ENCODE measurements at places on chromosomes 4 and X.

GRCh38 chrX:151488677-151489076, 74.8 kb upstream of the PASD1 start:
- peak; percentile 74 for DNase-seq

GRCh38 chrX:56986138-56986537, 9.2 kb downstream of the SPIN3 start:
- DNase-seq: no peak

DNA sequence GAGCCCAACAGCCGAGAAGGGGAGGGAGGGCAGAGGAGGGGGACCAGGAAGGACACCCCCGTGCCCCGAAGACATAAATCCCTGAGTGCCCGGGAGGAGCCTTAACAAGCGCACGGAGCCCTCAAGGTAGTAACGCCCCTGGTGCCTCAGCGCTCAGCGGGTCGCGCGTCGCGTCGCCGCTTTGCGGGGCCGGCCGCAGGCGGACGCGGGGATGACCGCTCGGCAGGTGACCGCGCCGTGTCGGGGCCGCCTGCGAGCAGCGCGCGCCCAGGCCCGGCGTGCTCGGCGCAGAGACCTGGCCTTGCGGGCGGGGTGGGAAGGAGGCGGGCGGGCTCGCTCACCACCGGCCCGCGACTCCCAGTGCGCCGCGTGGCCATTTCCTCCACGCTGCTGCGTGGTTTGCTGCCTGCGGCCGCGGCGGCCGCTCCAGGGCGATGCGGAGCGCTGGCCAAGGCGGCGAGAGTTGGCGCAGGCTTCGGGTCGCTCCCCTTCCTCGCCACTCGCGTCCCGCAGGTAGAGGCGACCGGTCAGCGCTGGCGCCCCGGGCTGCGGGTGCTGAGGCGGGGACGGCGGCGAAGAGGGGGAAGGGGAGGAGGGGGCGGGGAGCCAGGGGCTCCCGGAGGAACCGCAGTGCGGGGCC, 632 bp downstream of the CCSER1 start:
- no peak for DNase-seq

DNA sequence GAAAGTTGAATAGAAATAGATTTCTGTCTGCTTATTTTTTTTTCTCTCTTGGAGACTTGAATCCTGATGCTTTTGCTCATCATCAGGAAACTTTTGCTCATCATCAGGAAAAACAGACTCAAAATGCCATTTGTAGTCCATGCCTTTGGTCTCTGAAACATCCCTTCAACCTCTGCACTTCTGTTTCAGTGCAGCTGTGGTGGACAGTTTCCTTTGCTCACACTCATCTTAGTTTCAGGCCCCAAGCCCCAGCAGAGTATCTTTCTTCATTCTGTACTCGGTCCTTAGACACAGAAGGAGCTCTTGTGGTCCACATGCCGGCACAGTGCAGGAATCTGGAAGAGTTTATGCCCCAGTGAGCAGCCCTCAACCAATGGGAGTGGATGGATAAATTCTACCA, 337.9 kb downstream of the PPP3CA start:
- DNase-seq: no peak

DNA sequence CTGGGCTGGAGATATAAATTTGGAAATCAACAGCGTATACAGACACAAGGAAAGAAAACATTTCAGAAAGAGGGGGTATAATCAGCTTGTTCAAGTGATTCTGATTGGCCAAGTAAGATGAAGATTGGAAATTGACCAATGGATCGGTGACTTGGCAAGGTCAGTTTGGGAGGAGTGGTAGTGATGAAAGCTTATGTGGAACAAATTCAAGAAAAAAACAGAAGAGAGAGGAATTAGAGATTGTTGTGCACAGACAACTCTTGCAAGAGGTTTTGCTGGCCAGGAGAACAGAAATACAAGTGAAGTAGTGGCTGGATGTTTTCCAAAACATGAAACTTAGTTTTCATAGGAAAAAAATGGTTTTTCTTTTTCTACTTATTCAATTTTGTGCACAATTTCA, 16.3 kb downstream of the CD38 start:
- DNase-seq: peak; percentile 4

DNA sequence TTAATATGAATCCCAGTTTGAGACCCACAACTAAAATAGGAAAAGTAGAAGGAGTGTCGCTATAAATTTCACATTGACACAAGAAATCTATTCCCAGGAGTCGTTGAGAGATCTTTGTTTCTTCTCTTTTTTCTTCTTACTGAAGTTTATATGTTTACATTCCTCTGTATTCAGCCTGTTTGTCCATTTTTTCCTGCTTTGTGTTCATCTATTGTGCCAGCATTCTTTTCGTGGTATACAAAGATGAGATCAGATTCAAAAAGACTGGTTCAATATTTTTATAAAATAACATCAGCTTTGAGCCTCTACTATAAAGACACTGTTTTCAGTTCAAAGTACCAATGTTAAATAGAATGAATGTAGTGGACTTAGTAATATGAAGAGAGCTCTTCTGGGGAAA, 95.4 kb upstream of the MYOZ2 start:
- no peak for DNase-seq

GRCh38 chr4:183971929-183972490, 66.9 kb downstream of the STOX2 start:
- DNase-seq: no peak

- DNase-seq: no peak
Observed at GRCh38 chr4:168740691-168741090, 243.8 kb downstream of the PALLD start.

DNA sequence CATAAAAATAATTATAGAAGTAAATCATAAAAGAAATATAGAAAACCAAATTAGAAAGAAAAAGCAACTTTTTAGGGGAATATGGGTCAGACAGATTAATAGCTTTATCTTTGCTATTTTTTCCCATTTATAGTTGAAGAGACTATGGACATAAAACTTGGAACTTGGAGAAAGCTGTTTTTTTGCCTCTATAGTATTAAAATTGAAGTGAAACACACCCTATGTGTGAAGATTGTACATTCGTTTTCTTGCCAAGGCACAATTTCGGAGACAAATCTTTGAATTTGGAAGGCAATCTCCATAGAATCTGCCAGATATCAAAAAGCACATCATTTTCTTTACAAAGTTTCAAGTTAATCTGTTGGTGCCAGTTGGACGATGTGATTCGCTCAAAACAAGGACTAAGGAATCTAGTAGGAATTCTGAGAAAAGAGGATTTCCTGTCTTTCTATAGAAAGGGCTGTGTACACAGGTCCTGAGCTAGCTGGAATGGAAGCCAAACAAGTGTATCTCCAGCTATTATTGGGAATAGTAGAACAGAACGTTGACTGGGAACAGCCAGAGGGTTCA, 156.3 kb downstream of the SLC7A11 start:
- DNase-seq: no peak

- no peak for DNase-seq
Observed at GRCh38 chr4:22201256-22201655, 252.7 kb upstream of the KCNIP4 start.

DNA sequence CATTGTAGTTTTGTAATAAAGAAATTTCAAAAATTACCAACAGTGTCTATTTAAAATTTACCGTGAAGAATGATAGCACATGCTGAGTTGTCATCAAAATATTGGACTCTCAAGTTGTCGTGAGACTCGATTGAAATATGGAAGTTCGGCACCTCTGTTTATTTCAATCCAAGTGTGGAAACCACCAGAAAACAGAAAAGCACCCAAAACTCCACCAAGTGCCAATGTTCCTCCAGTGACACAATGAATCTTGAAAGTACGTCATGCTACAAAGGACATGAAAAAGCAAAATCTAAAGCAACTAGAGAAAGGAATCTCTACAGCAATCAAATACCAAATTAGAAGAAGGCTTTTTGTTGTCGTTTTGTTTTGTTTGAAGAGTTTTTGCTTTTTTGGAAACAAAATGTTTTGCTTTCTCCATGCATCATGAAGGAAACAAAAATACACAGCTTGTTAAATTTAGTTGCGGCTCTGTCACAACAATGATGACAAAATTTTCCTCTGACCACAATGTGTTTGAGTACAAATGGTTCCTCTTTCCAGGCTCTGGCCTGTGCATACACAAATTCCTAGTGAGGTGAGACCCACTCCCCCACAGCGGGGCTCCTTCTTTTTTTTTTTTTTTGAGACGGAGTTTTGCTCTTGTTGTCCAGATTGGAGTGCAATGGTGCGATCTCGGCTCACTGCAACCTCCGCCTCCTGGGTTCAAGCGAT, 9.6 kb upstream of the IL13RA1 start:
- DNase-seq: no peak

DNA sequence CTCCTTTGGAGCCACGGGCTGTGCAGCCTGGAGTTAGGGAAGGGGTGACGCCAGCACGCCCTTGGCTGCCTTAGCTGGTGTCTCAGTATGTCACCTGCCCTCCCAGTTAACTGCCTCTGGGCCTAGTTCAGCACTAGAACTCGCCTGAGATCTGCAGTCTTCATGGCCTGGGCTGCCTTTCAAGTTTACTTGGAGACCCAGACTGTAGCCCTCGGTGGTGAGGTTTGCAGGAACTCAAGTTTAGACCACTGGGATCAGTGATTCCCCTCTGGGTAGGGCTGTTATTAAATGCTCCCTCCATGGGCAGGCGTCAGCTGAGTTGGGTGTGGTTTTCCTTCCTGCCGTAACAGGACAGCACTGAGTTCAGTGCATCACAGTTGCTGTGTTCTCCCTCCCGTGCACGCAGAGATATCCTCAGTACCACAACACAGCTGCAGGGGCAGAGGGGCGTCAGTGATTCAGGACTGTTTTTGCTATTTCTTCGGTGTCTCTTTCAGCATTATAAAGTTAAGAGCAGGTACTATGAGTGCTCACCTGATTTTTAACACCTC, 30.5 kb downstream of the PLAC8 start:
- no peak for DNase-seq

- peak; percentile 59 for DNase-seq
Observed at GRCh38 chr4:17324386-17324830, 187.5 kb downstream of the QDPR start.

GRCh38 chr4:86497980-86498862, 95.9 kb upstream of the PTPN13 start:
- DNase-seq: peak; percentile 87

- no peak for DNase-seq
Observed at GRCh38 chr4:38132107-38132673, 172.0 kb downstream of the PTTG2 start.

GRCh38 chrX:103253608-103254007, 1.3 kb downstream of the TCEAL8 start:
- peak; percentile 59 for DNase-seq

- DNase-seq: no peak
Observed at GRCh38 chr4:96175871-96176270, 336.0 kb downstream of the PDHA2 start.

DNA sequence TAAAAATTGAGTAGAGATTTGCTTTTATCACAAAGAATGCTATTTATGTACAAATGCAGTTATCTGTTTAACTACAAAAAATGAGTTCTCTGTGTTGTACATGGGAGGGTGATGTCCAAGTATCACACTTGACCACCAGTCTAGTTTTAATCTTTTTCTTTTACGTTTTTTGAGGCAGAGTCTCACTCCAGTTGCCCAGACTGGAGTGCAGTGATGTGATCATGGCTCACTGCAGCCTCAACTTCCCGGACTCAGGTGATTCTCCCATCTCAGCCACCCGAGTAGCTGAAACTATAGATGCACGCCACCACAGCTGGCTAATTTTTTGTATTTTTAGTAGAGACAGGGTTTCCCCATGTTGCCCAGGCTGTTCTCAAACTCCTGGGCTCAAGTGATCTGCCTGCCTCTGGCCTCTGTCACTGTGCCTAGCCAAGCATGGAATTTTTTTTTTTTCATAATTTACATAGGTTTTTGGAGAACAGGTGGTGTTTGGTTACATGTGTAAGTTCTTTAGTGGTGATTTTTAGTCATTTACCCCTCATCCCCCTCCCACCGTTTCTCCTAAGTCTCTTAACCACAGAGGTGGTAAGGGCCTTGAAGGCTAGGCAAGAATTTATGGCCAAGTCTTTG, 47.9 kb upstream of the RPA4 start:
- DNase-seq: no peak

DNA sequence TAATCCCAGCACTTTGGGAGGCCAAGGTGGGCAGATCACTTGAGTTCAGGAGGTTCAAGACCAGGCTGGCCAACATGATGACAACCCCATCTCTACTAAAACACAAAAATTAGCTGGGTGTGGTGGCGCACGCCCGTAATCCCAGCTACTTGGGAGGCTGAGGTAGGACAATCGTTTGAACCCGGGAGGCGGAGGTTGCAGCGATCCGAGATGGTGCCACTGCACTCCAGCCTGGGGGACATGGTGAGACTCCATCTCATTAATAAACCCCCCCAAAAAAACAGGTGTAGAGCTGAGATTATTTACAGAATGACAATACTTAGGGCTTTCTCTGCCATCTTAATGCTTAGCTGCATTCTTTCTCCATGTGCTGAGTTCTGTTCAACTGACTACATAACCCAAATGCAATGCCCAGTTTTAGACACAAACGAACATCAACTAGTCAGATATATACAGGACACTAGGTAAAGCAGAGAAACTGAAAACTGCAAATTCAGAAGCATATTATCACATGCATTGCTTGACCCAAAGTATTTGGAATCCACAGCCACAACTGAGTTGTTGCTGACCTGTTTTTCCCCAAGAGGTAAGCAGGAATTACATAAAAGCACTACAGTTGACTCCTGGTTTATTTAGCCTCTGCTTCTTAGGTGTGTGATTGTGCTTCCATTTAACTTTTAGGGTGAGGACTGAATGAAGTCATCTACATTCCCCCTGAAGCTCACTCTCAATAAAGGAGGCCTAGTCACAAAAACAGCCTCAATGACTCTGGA, 12.1 kb downstream of the RBMX start:
- no peak for DNase-seq

DNA sequence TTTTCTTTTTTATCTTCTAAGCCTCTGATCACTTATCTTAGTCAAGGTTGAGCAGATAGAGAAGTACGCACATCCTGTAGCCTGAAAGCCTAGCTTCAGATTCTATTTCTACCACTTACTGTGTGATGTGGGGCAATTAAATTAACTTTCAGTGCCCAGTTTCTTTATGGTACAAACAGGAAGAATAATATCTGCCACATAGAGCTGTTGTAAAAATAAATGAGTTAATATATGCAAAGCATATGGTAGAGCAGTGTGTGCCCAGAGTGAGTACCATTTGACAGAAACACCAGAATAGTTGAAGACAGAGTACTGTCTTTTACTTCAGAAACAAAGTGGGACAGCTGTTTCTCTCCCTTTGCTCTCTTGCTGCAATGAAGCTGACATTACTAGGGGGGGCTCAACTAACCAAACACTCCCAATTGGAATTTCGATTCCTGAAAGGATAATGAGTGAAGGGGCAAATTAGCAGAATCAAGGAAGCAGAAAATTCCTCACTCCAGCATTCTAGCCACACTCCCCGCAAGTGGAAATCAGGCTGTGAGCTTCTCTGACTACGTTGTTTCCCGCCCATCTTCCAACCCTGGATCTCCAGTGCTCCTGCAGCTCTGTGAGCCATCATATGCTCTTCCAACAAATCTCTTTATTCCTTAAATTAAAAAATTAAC, 80.4 kb downstream of the MAPK10 start:
- no peak for DNase-seq

All from OCI-M1 (cell line).